ENCODE measurements at places on chromosomes 1 and 21.

GRCh38 chr1:113662101-113662500 is 97.2 kb downstream of the PHTF1 start:
- no peak for DNase-seq

GRCh38 chr1:71650119-71650518 is 569.3 kb upstream of the ZRANB2 start:
- no peak for DNase-seq

GRCh38 chr1:226638608-226639007 is 90.0 kb downstream of the STUM start:
- no peak for DNase-seq

GRCh38 chr1:47850451-47850850 is 146.7 kb downstream of the TRABD2B start:
- no peak for DNase-seq

DNA sequence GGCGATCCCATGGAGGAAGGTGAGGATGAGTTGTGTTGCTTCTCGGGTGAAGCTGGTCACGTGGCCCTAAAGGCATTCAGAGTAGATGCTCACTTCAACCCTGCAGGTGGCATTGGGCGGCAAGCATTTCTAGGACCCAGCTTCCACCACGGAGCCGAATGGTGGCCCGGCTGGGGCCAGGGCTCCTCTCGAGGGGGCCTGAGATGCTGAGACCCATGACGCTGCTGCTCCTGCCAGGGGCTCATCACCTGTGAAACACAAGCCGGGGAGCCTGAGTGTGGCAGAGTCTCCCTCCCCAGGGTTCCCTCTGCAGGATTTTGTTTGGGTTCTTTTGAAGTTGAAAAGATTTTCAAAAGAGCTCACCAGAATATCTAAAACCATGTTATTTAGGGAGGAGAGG is 41.2 kb downstream of the ABCG1 start:
- no peak for DNase-seq

DNA sequence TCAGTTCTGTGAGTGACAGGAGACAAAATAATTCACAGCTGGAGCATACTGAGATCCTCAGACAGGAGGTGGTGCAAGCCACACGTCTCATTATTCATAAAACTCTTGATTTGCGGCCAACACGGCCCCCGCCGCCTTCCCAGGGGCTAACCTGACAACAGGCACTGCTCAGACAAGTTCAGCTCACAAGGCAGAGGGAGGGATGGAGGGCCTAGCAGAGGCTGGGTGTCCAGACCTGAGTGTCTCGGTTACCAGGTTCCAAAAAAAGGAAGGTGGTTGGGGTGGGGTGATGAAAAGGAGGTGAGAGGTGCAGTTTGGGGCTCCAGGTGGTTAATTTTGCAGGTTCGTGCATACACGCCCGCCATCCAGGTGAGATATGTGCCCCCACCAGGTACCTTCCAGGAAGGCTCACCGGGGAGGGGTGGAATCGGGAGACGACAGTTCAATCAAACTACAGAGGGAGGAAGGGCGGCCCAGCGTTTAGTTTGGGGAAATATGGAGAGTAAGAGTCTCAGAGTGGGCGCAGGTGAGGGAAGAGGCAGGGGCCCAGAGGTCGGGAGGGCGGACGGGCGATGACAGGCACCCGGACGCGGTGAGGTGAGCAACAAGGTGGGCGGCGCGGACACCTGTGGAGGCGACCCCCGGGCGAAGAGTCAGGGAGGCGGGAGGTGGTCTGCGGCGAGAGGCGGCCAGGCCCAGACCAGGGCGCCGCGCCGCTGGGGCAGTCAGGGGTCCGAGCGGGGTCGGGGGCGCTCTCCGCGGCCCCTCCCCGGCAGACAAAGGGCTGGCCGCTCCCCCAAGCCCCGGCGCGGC is 629 bp downstream of the CTNNBIP1 start:
- DNase-seq = no peak

DNA sequence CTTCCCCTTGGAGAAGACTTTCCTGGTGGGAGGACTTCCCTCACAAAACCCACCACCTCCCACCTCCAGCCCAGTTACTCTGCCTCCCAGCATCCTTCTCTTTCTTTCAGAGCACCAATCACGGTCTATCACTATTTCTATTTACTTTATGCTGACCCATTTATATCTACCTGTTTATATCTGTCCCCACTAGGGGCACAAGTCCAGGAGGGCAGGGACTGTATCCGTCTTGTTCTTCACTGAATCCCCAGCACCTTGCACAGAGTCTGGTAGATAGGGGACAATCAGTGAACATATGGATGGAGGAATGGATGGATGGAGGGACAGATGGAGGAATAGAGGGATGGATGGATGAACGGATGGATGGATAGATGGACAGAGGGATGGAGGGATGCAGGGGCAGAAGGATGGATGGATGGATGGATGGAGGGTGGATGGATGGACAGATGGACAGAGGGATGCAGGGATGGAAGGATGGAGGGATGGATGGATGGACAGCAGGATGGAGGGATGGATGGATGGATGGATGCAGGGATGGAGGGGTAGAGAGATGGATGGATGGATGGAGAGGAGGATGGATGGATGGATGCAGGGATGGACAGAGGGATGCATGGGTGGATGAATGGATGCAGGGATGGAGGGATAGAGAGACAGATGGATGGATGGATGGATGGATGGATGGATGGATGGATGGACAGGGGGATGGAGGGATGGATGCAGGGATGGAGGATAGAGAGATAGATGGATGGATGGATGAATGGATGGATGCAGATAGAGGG is 5.5 kb downstream of the C1QB start:
- DNase-seq = no peak

DNA sequence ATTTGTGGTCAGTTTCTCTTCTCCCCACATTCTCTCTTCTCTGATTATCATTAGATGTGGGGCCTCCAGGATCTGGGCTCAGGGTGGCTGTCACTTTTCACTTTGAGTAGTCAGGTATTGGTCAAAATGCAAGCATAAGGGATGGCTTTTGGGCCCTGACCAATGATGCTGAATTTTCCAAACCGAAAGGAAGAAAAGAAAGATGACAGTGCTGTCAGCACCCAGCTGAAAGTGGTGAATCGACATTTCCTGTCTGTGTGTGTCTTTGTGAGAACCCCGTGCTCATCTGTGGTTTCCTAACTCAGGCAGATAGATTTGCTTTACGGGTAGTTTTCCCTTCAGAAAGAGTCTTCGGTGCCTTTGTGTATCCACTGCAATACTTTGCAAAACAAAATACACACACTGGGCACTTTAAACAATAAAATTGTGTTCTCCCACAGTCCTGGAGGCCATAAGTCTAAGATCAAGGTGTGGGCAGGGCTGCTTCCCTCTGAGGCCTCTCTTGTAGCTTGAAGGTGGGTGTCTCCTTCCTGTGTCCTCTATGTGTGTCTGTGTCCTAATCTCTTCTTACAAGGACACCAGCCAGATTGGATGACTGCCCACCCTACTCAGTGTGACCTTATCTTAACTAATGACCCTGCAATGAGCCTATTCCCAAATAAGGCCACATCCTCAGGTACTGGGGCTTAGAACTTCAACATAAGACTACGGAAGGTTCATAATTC is 274.8 kb upstream of the AJAP1 start:
- no peak for DNase-seq

DNA sequence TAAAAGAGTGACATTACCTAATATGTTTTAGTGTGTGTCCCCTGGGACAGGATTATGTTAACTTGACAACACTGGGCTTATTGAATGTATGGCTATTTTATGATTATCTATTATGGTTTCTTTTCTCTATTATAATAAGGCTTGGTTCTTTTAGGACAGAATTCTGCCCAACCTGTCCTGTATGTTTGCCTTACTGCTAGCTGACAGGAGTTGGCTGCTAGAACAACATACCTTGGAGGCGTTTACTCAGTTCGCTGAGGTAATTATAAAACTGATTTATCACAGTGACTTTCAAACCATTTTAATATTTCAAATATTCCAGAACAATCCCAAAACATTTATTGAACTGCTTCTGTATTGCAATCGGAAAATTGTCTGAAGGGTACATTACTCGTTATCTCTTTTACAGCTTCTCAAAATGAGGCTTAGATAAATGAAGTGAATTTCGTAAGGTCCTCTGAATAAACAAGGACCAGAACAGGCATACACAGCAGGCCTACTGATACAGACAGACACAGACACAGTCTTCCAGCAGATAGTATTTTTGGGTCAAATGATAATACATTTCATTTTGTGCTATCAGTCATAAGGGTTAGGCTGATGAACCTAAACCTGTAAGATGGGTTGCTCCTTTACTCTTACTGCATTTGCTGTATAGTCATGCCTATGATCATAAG is 44.2 kb downstream of the SCYL3 start:
- DNase-seq = no peak

- no peak for DNase-seq
Measured at GRCh38 chr21:44375761-44376241, 22.4 kb downstream of the TRPM2 start.

GRCh38 chr1:17393230-17393629 is 21.2 kb downstream of the PADI6 start:
- no peak for DNase-seq

GRCh38 chr1:180522213-180522515 is 19.8 kb upstream of the ACBD6 start:
- no peak for DNase-seq

DNA sequence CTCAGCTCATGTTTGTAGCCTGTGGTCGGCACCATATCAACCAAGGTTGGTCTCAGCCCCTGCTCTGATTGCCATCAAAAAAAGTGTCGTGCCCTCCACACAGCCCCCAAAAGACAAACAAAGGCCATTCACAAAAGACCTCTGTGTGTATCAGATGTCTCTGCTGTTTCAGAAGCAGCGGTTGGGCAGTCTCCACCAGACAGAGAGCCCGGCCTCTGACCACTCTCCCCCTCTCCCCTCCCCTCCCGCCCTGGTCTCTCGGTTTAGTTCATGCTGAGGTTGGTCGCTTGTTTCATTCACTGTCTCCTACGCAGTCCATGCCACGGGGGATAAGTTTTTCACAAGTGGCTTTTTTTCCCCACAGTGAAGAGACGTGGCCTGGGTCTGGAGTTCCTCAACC is 27.1 kb downstream of the ACTA1 start:
- no peak for DNase-seq

DNA sequence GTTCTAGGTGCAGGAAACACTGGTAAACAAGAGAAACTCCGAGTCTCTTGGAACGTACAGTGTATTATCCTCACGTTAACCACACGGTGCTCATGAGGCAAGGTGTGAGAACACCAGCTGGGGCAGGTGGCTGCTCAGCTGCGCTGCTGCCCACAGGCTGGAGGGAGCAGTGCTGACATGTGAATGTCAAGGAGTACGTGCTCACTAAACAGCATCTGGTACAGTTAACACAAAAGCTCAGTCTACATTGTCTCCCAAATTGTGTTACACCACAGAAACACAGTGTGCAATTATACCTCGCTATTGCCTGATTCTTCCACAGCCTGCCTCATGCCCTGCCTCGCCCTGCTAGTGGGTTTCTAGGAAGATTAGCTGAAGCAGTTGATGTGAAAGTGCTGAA is 138.4 kb downstream of the GLIS1 start:
- DNase-seq = no peak

DNA sequence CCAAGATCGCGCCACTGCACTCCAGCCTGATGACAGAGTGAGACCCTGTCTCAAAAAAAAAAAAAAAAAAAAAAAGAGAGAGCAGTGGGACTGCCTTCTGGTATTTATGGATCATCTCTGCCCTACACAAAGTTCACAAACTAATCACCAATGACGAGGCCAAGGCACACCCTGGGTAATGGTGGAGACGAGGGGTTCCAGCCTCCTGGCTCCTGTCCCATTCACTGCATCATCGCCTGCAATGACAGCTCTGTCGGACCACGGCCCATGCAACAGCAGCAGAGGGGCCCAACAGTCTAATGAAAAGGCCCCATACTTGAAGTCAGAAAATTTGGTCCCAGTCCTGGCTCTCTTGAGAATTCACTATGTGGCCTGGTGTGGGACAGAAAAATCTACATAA is 2.9 kb upstream of the BTG2 start:
- DNase-seq = no peak

- no peak for DNase-seq
Measured at GRCh38 chr1:203867802-203868201, 6.4 kb downstream of the SNRPE start.

GRCh38 chr1:227318016-227318852 is at the start of gene CDC42BPA:
Gene CDC42BPA, minus strand, starts transcription at chr1:227318492. Its CDS starts 1,310 bp downstream, at chr1:227317182.
- DNase-seq = peak; percentile 89

DNA sequence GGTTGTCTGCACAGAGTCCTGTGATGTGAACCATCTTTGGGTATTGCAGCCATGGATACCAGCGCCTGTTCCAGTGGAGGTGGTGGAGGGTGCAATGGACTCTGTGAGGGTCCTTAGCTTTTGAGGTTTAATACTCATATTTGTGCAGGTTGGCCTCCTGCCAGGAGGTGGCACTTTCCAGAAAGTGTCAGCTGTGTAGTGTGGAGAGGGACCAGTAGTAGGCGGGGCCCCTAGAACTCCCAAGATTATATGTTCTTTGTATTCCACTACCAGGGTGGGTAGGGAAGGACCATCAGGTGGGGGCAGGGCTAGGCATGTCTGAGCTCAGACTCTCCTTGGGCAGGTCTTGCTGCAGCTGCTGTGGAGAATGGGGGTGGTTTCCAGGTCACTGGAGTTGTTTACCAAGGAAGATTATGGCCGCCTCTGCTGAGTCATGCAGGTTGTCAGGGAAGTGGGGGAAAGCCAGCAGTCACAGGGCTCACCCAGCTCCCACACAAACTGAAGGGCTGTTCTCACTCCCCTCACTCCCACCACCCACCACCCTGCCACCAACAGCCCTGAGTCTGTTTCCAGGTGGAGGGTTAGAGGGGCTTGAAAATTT is 31.2 kb upstream of the ZNF678 start:
- DNase-seq = no peak

DNA sequence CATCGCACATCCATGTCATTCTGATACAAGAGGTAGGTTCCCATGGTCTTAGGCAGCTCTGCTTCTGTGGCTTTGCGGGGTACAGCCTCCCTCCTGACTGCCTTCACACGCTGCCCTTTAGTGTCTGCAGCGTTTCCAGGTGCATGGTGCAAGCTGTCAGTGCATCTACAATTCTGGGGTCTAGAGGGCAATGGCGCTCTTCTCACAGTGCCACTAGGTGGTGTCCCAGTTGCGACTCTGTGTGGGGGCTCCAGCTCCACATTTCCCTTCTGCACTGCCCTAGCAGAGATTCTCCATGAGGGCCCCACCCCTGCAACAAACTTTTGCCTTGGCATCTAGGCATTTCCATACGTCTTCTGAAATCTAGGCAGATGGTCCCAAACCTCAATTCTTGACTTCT is 138.2 kb upstream of the BRINP3 start:
- DNase-seq = no peak

- DNase-seq = no peak
Measured at GRCh38 chr1:115057661-115058254, 28.1 kb downstream of the TSHB start.

DNA sequence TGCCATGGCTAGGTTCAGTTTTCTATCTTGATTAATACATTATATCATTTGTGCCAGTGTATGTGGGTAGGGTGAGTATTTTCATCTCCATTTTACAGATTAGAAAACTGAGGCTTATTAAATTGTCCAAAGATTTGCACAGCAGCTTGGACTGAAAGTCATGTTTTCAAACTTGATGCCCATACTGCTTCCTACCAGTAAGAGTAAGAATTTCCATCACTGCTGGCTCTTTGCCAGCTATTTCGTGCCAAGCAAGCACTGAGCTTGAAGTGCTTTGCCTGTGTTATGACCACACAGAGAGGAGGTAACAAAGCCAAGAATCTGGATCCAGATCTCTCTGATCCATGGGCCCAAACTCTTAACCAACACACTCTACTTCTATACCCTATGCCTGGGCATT is 295.0 kb downstream of the VAV3 start:
- DNase-seq = peak; percentile 46
